ENCODE measurements at places on chromosomes 16 and 17.

GRCh38 chr17:66437476-66438026, 135.1 kb downstream of the PRKCA start:
- no peak for DNase-seq

DNA sequence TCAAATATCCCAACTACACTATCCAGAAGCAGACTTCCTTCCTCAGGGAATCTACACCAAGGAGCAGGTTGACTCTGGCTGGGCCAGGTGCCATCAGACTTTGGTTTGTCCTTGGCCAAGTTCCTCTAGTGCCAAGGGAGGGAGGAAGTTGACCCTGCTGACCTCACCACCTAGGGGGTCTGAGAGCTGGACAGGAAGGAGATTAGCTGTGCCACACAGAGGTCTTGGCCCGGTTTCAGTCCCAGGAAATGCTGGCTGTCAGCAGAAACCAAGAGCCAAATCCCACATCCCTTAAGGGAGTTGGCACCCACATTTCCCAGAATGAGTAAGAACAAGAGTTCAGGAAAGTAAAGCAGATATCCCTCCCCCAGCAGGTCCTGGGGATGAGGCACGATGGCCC, 178.2 kb downstream of the SALL1 start:
- DNase-seq: no peak

GRCh38 chr17:42155614-42156045, 841 bp upstream of the RAB5C start:
- no peak for DNase-seq

GRCh38 chr17:73271072-73271471, 9.4 kb upstream of the CPSF4L start:
- DNase-seq: no peak

GRCh38 chr17:27442702-27443101, 13.5 kb upstream of the KSR1 start:
- DNase-seq: no peak

- no peak for DNase-seq
Measured at GRCh38 chr17:69062860-69063581, 2.3 kb upstream of the ABCA9 start.

GRCh38 chr17:8442310-8442709, 6.6 kb downstream of the NDEL1 start:
- no peak for DNase-seq

DNA sequence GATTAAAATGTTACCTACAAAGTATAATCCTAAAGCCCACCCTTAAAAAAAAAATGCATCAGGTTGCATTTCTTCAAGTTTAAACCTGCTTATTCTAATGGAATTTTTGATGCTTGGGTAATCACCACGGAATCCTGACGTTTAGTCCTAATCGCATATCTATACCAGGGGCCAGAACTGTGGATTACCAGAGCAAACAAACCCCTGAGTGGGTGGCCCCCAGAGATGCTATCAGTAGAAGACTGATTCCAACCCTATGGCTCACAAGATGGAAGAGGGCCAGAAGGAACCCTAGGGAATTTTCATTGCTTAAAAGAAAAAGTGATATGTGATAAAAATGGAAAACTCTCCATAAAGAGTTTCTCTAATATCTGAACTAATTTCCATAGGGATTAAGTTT, 152.2 kb upstream of the NOG start:
- peak; percentile 81 for DNase-seq

DNA sequence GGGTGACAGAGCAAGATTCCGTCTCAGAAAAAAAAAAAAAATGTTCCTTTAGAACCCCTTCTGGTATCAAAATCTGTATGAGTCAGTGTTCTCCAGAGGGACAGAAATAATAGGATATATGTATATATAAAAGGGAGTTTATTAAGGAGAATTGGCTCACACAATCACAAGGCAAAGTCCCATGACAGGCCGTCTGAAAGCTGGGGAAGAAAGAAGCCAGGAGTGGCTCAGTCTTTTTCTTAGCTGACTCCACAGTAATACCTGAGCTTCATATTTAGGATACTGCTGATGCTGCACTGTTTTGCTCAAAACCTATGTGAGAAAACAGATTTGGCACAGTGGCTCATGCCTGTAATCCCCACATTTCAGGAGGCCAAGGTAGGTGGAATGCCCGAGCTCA, 22.5 kb downstream of the ZZEF1 start:
- no peak for DNase-seq

DNA sequence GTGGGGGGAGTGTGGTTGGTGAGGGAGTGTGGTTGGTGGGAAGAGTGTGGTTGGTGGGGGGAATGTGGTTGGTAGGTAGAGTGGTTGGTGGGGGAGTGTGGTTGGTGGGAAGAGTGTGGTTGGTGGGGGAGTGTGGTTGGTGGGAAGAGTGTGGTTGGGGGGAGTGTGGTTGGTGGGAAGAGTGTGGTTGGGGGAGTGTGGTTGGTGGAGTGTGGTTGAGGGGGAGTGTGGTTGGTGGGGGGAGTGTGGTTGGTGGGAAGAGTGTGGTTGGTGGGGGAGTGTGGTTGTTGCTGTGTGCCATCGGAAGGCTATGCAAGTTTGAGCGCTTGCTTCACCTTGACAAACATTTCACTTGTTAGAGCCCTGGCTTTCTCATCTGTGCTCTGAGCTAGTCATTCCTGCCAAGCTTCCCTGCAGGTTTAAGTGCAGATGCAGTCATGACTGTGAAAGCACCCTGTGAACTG, 20.1 kb downstream of the MINK1 start:
- DNase-seq: no peak

DNA sequence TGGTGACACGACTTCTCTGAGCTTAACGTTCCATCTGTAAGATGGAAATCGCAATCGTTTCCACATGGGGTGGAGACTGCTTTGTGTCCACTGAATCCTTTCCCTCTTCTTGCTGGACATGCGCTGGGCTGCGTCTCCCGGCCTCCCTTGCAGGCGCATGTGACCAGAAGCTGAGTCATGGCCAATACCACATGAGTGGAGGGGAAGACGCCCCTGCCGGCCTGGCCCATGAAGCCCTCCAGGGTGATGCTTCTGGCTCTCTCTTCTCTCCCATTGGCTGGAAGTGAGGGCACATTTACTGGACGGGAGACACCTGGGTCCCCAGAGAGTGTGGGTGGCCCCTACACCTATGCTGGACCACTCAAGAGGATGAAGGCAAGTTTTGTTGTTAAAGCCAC, 71.1 kb downstream of the DYNLRB2 start:
- no peak for DNase-seq

DNA sequence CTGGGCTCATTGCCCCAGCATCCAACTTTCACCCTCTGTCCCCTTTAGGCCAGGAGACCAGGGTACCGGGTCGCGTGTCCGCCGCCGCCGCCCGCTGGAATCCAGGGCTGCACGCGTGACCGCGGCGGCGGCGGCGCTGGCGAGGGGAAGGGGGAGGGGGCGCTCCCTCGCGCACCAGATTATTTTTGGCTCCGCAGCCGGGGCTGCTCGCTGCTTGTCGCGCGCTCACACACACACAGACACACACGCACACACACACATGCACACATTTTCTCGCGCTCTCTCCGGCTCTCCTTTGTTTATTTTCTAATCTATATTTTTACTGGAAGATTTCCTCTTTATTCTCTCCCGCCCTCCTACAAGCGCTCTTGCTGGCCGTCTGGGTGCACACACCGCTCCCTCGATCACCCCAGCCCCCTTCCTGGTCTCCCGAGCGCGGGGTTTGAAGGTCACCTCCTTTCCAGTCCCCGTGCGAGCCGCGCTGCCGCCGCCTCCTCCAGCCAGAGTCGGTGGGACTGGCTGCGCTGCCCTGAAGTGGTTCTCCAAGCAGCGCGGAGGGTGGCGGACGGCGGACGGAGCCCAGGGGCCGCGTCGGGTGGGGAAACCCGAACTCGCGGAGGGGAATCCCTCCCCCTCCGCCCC, 921.4 kb upstream of the EEF2KMT start:
- DNase-seq: no peak

DNA sequence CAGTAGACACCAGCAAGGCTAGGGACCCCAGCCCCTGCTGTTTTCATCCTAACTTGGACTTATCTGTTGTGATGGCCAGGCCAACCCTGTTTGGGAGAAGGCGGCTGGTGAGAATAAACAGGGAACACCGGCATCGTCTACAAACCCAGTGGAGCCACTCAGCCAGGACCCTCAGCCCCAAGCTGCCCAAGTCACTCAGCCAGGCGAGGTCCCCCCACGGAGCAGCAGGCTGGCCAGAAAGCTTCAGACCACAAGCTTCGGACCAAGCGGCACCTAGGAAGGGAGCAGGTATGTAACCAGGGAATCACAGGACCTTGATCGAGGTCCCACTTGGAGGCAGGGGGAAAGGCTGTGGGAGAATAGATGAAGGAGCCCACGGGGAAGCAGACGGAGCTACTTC, 23.4 kb downstream of the RBFOX3 start:
- no peak for DNase-seq

- peak; percentile 49 for DNase-seq
Measured at GRCh38 chr16:82062645-82063058, 27.6 kb downstream of the HSD17B2 start.
